CD4-positive, CD25-positive, alpha-beta regulatory T cell (primary cell): ENCODE measurements at places on chromosomes 7 and 10.

GRCh38 chr10:7519351-7519750 lies 108.5 kb upstream of the SFMBT2 start:
- H3K27ac ChIP-seq, result no peak overlapping the region
- no peaks in the 10 kb centered on the region for H3K4me1 ChIP-seq
- H3K27me3 ChIP-seq, result no peaks in the 10 kb centered on the region
- DNase-seq, result no peak

- no peak for DNase-seq
- H3K36me3 ChIP-seq, result no peaks in the 10 kb centered on the region
- no peak overlapping the region for H3K27ac ChIP-seq
- no peak overlapping the region for H3K4me3 ChIP-seq
Observed at GRCh38 chr10:110709964-110710587, 65.9 kb downstream of the RBM20 start.

- peaks cover 2% of the 10 kb centered on the region for H3K27me3 ChIP-seq
- DNase-seq, result no peak
- no peak overlapping the region for H3K4me3 ChIP-seq
- H3K27ac ChIP-seq, result no peak overlapping the region
- H3K36me3 ChIP-seq, result no peaks in the 10 kb centered on the region
Observed at GRCh38 chr7:78178319-78178718, 379.7 kb downstream of the PHTF2 start.

DNA sequence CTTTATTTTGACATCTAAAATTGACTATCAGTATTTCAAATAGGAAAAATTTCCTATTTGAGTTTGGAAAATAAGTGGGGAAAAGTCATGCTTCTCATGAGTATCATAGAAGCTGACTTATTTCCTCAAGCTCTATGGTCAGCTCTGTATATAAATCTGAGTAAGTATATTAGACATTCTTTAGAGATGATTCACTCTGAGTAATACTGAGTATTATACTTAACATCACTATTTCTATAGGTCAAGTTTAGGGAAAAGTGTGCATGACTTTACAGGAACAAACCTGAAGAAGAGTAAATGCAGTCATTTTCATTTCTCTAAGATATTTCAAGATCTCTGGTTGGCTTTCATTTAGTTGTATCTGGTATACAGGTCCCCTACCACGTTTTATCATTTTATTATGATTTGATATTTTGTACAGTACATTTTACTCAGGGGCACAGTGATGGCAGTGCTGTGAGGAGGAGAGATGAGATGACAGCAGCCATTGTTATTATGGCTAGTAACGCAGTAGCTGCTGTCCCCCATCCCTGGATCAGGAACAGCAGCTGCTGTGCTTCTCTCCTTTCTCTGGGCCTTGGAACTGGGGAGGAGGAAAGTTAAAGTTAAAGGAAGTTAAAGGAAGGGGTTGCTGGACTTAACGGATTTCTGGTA lies 15.2 kb downstream of the SND1 start:
- H3K27ac ChIP-seq, result no peak overlapping the region
- no peaks in the 10 kb centered on the region for H3K27me3 ChIP-seq
- no peak overlapping the region for H3K4me3 ChIP-seq
- H3K36me3 ChIP-seq, result peaks cover 3% of the 10 kb centered on the region

- no peaks in the 10 kb centered on the region for H3K27me3 ChIP-seq
- no peak for DNase-seq
- no peaks in the 10 kb centered on the region for H3K36me3 ChIP-seq
- H3K4me3 ChIP-seq, result no peak overlapping the region
- no peak overlapping the region for H3K27ac ChIP-seq
- H3K4me1 ChIP-seq, result no peaks in the 10 kb centered on the region
Observed at GRCh38 chr10:80544316-80544953, 6.7 kb downstream of the SH2D4B start.

DNA sequence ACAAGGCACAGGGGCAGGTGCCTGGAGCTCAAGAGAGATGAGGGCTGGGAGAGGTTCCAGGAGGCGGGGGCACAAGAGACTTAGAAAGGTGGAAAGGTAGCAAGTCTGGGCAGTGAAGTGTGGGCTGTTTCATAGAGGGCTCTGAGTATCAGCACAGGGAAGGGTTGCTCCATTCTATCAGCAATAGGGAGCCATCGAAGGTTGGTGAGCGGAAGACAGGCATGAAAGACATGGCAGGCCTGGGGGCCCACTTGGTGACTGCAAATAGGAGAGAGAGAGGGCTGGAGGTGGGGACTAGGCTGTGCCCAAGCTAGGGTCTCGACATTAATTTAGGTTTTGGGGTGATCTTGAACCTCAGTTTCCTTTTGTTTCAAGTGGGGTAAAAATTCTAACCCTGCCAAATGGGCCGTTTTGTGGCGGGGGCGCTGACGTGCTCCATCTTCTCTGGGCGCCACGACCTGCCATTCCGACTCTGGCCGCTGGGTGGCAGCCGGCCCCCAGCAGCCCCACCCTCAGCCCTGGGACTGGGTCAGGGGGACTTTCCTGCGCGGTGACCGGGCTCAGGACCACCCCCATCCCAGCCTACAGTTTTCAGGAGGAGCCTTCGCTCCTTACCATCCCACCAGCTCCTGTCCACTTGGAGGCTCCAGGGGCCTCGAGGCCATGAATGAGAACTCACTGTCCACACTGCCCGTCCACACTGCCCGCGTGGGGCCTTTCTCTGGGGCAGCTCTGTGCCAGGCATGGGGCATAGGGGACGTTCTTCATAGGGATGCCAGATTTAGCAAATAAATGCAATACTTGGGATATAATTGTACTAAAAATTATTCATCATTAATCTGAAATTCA lies 37.2 kb upstream of the PCBD1 start:
- peaks cover 3% of the 10 kb centered on the region for H3K27me3 ChIP-seq
- no peak overlapping the region for H3K27ac ChIP-seq
- no peaks in the 10 kb centered on the region for H3K36me3 ChIP-seq
- peak; percentile 22 for DNase-seq
- H3K4me3 ChIP-seq, result no peak overlapping the region

GRCh38 chr10:63644418-63645142 lies 123.4 kb downstream of the REEP3 start:
- H3K27me3 ChIP-seq, result no peaks in the 10 kb centered on the region
- H3K27ac ChIP-seq, result no peak overlapping the region
- no peaks in the 10 kb centered on the region for H3K36me3 ChIP-seq
- no peak overlapping the region for H3K4me3 ChIP-seq
- no peak for DNase-seq
- H3K4me1 ChIP-seq, result no peaks in the 10 kb centered on the region

- no peak overlapping the region for H3K4me3 ChIP-seq
- H3K4me1 ChIP-seq, result no peaks in the 10 kb centered on the region
- H3K27me3 ChIP-seq, result no peaks in the 10 kb centered on the region
- DNase-seq, result no peak
Observed at GRCh38 chr7:129536323-129536722, 34.0 kb downstream of the SMKR1 start.

GRCh38 chr7:140484951-140485499 lies 5.7 kb upstream of the MKRN1 start:
- H3K4me3 ChIP-seq, result no peak overlapping the region
- H3K4me1 ChIP-seq, result no peaks in the 10 kb centered on the region
- H3K27me3 ChIP-seq, result no peaks in the 10 kb centered on the region
- H3K27ac ChIP-seq, result no peak overlapping the region
- DNase-seq, result no peak

- H3K4me1 ChIP-seq, result no peaks in the 10 kb centered on the region
- H3K27ac ChIP-seq, result no peak overlapping the region
- H3K27me3 ChIP-seq, result no peaks in the 10 kb centered on the region
Observed at GRCh38 chr10:125857185-125857760, 23.8 kb downstream of the DHX32 start.
